ENCODE measurements at places on chromosomes 12 and 14.

DNA sequence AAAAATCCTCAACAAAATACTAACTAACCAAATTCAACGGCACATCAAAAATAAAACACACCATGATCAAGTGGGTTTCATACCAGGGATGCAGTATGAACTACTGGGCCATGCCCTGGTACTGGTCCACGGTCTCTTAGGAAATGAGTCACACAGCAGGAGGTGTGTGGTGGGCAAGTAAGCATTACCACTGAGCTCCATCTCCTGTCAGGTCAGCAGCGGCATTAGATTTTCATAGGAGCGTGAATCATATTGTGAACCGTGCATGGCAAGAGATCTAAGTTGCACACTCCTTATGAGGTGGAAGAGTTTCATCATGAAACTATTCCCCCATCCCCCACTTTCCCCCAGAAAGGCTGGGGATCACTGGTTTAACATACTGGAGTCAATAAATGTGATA, 6.7 kb upstream of the LGR5 start:
- DNase-seq, result no peak

DNA sequence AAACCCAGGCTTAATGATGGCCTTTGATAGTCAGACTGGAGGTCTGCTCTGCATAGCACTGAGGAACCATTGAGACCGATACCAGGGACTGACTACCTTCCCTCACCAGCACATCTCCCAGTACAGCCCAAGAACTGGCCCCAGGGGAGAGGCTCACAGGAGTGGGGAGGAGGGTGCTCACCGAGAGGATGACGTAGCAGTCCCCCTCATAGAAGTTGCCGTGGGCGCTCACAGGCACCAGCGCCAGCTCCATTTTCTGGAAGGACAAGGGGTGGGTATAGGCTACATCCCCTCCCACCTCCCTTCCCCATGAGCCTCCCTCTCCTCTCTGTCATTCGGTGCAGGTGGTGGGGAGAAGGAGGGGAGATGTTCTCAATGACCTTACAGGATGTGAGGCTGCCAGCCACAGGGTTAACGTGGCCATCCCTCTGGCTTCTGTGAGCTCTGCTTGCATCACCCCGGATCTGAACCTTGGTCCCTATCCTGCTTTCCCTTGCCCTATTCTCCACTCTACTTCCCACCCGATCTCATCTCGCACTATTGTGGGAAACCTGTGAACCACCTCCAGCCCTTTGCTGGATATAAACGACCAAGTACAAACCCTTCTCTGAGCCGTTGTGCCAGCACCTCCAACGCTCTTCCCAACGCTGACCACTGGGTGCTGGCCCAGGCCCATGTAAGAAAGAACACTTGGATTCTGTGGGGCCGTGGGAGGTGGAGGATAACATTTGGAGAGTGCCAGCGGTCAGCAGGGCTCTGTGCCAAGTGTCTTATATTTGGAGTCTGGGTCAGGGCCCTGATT, 4.4 kb downstream of the AVIL start:
- no peak for DNase-seq

DNA sequence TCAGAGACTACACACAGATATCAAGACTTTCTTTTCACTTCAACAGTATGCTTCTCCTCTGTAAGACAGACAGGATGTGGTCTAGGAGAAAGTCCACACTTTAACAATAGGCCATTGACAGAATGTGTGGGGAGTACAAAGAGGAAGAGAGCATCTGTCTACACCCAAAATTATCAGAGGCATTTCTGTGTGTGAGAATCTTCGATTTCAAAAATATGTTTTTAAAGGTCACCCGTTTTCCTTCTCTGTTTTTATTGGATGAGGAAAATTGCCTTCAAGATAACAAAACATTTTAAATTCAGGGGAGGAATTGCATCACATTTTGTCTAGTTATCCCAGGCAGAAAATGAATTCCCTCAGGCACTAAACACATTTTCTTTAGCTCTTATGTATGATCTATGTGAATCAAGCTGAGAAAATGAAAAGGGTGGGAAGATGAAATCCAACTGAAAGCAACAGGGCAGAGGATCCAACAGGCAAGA, 16.4 kb downstream of the NAV3 start:
- DNase-seq, result peak; percentile 67

DNA sequence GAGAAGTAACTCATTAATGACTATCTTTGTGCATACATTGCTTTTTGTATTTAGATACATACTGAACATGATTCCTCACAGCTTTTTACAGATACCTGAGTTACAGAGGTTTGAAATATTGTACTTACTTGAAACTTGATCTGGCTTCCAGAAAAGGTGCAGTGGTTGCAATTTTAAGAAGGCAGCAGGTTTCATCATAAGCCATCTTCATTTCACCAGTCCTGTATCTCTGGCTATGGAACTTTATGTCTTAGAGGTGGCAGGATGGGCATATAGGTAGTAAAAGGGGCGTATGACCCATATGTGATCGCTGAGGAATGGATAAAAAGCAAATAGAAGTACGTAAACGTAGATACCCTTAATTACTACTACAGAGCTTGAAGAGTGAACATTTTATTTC, 13.7 kb downstream of the ZBTB1 start:
- no peak for DNase-seq

DNA sequence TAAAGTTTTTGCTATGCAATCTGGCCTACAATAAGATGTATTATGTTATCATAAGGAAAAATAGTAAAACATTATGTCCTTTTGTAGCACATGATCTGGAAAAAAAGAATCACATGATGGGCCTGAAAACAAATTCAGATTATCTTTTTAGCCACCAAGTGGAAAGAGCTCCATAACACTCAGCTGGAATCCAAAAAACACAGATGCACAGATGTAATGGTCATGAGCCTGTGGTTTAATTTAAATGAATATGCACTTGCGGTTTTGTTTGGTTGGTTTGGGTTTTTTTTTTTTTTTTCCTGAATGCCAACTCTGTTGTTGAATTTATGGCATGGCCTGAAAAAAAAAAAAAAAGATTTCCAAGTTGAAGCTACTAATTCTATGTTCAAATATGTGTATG, 4.1 kb downstream of the KCNC2 start:
- DNase-seq, result no peak
